ENCODE measurements at places on chromosomes 4 and X. TPM values are rescaled to one million over a fixed set of nuclear protein-coding genes. Genes with fewer than 3 reads are reported as not detected.

DNA sequence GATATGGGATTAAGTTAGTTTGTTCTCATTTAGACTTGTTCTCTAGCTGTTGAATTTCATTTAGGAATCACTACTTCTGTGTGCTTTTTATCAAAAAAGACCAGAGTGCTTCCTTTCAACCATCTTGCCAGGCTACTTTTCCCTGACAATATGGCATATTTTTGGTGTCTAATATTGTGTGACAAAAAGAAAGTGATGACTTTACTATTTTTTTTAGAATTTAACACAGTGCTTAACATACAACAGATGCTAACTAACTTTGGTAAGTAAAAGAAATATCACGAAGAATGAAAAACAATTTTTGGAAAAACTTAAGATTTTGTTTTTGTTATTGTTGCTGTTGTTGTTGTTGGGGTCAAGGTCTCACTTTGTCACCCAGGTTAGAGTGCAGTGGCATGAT is 462.2 kb upstream of the PABPC4L start:
- no peak for DNase-seq
- no peaks in the 10 kb centered on the region for H3K4me1 ChIP-seq
- H3K27ac ChIP-seq: no peak overlapping the region
- H3K27me3 ChIP-seq: no peaks in the 10 kb centered on the region
- H3K36me3 ChIP-seq: no peaks in the 10 kb centered on the region
- no peak overlapping the region for H3K4me3 ChIP-seq

- no peaks in the 10 kb centered on the region for H3K4me1 ChIP-seq
- peaks cover 10% of the 10 kb centered on the region for H3K27me3 ChIP-seq
- DNase-seq: no peak
- H3K4me3 ChIP-seq: no peak overlapping the region
- no peaks in the 10 kb centered on the region for H3K36me3 ChIP-seq
Measured at GRCh38 chr4:138910914-138911336, 104.7 kb upstream of the NOCT start.

DNA sequence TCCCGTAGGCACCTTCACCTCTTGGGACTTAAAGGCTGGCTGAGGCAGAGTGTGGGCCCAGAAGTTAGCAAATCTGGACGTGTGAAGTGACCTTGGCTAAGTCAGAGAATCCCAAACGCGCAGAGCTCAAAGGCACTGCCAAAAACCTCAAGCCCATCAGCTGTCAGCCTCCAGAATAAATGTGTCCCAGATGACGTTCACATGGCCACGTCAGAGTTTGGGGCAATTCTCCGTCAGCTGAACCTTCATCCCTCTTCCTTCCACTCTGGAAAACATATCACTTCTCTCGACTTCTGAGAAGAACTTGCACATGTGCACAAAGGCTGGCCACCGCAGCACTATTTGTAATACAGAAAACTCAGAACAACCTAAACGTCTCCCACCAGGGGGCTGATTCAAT is 35.7 kb upstream of the APLN start:
- H3K27ac ChIP-seq: no peak overlapping the region
- no peaks in the 10 kb centered on the region for H3K4me1 ChIP-seq
- no peaks in the 10 kb centered on the region for H3K27me3 ChIP-seq
- no peaks in the 10 kb centered on the region for H3K36me3 ChIP-seq
- peak; percentile 10 for DNase-seq

GRCh38 chrX:45191820-45192409 is 8.8 kb downstream of the DIPK2B start:
- no peaks in the 10 kb centered on the region for H3K36me3 ChIP-seq
- DNase-seq: no peak
- H3K4me1 ChIP-seq: peaks cover 24% of the 10 kb centered on the region
- H3K27me3 ChIP-seq: no peaks in the 10 kb centered on the region

Gene SLC2A9
- total RNA-seq: 1.6 TPM
